ENCODE measurements at places on chromosomes 7 and 10.

DNA sequence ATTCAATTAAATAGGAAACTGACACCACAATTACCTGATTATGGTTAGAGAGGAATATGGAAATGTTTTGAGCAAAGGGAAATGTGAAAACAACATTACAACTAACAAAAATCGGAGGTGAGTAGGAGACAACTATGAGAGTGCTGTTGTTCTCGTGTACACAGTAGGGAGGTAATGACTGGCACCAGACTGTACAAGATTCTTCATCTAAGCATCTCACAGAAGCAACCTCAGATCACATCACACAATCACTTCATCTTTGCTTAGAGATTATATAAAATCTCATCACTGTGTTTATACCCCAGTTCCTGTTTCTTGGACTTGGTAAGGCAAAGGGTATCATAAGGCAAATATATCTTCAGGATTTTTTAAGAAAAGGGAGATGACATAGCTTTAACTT is 14.9 kb downstream of the ABLIM1 start:
- DNase-seq, result no peak

GRCh38 chr10:14601872-14602725 is 172.6 kb downstream of the FAM107B start:
- no peak for DNase-seq

DNA sequence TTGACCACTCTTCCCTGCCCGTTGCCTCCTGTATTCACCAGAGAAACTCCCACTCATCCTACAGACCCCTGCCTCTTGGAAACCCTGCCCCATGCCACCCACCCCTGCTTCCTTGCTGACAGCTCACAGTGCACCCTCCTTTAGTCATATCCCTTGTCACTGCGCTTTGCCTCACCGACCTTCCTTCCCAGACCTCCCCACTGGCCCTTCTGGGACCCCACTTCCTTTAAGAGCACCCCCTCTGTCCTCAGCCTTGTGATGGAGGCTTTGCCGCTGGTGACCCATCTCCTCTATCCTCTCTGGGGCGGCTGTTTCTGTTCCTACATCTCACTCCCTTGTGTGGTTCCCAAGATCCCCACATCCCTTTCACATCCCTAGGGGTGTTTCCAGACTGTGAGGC is 92.8 kb upstream of the ZMIZ1 start:
- DNase-seq, result no peak

- DNase-seq, result peak; percentile 89
These were observed 22.6 kb downstream of the EPDR1 start for GRCh38 chr7:37942934-37943610.

DNA sequence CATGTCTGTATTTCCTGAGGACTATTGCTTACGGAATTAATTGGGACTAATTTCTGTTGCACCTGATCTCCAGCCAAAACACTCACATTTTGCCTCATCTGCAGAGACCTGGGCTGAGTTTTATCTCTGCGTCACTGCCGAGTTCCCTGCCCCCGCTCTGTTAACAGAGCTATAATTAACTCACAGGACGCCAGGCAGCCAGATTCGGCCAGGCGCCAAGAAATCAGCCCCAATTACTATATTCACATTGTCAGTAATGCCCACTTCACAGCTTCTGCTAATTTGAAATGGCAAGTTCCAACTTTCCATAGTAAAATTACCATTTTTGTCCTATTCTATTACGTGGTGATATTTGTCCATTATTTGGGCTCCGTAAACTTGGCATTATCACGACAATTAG is 130.5 kb downstream of the CUX1 start:
- DNase-seq, result peak; percentile 88

DNA sequence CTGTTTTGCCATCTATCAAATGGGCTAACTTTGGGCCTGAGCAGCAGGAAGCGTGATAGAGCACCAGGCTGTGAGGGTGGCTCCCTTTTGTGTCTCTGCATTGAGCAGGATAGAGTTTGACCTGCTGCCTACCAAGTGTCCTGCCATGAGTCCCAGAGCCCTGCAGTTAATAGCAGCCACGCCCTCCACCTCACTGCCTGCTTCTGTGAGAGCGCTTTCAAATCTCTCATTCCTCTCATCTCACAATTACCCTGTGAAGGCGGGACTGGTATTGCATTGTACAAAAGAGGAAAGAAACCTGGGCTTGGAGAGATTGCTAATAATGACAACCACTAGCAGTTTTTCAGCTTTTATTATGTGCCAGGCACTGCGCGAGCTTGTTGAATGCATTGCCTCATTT is 39.9 kb downstream of the UNC5B start:
- no peak for DNase-seq

GRCh38 chr10:113612154-113612553 is 51.7 kb downstream of the NRAP start:
- DNase-seq, result peak; percentile 70

- no peak for DNase-seq
These were observed 102.2 kb upstream of the CTTNBP2 start for GRCh38 chr7:117975476-117975875.

DNA sequence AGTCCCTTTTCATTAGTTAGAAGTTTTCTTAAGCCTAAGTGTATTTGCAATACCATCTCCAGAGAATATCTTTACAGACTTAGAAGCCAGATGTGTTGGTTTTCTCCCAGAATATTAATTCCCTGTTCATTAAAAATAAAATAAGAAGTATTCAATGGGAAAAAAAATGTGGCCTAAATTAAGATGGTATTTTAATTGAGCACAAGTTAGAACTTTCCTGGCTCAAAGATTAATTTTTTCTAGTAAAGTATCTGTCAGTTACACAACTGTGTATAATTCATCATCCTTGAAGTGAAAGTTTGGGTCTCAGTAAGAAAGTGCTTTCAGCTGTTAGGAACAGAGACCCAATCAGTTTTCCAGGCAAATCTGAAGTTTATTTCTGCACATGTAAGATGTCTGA is 1179.5 kb upstream of the C7orf33 start:
- DNase-seq, result no peak

- no peak for DNase-seq
These were observed 39.5 kb downstream of the ADK start for GRCh38 chr10:74190494-74190893.

DNA sequence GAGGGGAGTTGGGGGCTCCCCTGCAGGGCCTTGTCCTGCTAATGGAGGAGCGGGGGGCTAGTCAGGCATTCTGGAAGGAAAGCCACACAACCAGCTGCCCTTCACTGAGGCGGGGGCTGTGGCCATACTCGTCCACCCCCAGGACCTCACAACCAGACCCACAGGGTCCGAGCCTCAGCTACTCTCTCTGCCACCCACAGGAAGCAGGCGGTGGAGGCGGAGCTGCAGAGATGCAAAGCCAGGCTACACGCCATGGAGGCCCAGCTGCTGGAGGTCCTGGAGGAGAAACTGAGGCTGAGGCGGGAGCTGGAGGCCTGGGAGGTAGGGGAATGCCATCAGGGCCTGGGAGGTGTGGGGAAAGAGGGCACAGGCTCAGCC is 3.1 kb downstream of the ABHD11 start:
- no peak for DNase-seq

DNA sequence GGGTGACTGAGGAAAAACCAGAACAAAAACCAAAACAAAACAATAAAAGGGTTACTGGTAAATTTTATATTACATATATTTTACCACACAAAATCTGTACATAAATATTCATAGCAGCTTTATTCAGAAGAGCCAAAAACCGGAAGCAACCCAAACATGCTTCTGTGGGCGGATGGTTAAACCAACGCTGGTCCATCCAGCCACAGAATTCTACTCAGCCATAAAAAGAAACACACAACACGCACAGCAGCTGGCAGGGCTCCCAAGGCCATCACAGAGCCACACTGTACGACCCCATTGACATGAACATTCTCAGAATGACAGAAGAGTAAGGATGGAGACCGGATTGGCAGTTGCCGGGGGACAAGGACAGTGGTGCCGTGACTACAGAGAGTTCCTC is 83.6 kb downstream of the PROSER2 start:
- DNase-seq, result no peak

DNA sequence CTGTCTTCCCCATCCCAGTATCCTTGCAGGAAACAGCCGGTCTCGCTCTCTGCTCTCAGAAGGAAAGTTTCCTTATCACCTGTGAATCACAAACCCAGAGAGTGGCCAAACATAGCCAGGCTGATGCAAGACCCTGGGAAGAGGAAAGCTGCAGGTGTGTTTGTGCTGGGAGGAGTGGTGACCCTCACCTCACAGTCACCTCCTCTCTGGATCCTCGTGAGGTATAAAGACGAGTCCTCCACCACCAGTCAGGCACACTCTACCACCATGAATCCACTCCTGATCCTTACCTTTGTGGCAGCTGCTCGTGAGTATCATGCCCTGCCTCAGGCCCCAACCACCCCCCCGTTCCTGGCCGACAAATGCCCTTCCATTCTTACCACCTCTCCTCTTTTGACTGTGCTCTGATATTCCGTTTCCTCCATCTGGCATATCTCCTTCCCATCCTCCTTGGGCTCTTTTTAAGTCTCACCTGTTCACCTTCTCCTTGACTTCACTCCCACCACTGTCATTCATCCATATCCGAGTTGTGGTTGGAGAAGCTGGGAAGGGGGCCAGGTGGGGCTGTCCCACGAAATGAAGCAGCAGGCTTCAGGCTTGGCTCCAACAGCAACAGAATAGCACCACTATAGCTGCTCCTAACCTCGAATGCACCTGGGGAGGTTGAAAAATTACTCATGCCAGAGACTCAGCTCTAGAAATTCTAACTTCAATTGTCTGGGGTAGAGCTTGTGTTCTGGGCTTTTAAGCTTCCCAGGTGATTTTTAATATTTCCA is at the start of gene PRSS1:
TSS of gene PRSS1 (plus strand) at position 255 of the 776 bp plus-strand sequence. CDS start at position 268, 13 bp downstream.
- DNase-seq, result no peak

DNA sequence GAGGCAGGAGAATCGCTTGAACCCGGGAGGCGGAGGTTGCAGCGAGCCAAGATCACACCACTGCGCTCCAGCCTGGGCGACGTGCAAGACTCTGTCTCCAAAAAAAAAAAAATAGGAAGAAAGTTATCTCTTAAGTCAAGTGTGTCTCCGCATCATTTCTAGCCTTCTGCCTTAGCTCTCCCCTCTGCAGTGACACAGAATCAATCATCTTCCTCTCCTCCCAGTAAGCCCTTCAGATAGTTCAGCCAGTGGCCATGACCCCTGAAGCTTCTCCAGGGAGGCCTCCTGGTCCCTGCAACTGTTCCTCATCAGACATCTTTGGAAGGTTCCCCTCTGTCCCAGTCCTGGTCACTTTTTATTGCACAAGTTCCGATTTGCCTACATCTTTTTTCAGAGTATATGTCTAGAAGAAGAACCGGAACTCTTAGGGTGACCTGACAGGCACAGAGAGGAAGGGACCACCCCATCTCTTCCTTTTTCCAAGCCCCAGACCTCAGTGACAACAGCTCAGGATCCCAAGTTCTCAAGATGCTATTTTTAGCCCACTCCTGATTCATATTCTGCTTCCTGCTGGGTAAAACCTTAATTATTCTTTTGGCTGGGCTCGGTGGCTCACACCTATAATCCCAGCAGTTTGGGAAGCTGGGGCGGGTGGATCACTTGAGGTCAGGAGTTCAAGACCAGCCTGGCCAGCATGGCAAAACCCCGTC is 6.6 kb upstream of the RHBDD2 start:
- DNase-seq, result no peak

DNA sequence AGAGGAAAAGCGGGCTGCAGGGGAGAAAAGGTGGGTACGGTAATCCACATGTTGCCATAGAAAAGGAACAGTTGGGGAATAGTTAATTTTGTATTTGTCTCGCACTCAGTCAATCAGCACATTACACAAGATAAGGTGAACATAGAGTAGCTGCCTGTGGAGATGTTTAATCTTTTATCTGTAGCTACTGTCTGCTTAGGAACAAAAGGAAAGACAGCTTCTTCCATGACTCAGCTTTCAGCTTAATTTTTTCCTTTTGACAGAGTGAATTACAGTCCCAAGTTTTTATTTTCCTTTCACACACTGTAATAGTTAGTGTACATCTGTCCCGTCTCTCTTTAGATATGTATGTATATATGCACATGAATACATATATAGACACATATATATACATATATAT is 39.3 kb upstream of the PODXL start:
- DNase-seq, result no peak

- no peak for DNase-seq
These were observed 108.1 kb downstream of the GNAT3 start for GRCh38 chr7:80403686-80404241.

GRCh38 chr7:31811650-31812461 is 124.8 kb downstream of the PPP1R17 start:
- no peak for DNase-seq

GRCh38 chr7:73987298-73987697 is 40.7 kb upstream of the ELN start:
- DNase-seq, result no peak

DNA sequence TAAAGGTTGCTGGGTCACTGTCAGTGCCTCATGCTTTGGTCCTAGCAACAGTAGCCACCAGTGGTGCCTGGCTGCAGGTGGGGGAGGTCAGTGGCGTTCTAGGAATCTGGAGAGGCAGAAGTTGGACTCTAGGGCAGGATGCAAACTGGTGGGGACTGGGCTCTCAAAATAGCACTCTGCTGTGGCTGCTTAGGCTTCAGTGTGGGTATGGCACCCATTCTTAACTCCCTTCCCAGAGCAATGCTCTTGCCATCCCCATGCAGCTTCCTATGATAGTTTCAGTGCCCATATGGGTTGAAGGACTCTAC is 330.8 kb downstream of the PCDH15 start:
- no peak for DNase-seq

DNA sequence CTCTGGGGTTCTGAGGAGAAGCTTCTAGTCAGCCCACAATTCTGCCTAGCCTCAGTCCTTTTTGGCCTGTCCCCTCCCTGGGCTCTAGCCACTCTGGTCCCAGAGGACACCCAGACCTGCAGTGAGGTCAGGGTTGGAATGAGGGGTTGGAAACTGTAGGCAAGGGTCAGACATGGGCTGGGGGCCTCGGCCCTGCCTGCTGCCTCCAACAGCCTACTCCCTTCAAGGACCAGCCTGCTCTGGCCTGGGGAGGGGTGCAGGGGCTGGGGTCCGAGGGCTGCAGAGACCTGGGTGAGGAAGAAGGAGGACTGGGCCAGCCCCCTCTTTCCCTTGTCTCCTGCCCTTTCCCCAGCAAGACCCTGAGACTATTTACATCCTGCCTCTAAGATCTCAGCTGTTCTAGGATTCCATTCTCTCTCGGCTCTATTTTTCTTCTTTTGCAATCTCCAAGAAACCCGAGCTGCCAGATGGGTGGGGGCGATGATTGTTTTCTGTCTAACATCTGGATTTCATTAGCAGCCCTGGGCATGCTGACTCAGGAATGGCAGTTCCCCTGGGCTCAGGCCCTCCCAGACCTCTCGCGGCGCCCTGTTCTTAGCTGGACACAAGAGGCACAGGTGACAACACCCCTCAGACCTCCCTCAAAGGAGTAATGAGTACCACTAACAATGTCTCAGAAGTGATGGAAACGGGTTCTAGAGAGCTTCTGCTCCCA is 23.1 kb downstream of the ZCCHC24 start:
- DNase-seq, result peak; percentile 70

- DNase-seq, result no peak
These were observed 607 bp upstream of the GGCT start for GRCh38 chr7:30505174-30505697.

DNA sequence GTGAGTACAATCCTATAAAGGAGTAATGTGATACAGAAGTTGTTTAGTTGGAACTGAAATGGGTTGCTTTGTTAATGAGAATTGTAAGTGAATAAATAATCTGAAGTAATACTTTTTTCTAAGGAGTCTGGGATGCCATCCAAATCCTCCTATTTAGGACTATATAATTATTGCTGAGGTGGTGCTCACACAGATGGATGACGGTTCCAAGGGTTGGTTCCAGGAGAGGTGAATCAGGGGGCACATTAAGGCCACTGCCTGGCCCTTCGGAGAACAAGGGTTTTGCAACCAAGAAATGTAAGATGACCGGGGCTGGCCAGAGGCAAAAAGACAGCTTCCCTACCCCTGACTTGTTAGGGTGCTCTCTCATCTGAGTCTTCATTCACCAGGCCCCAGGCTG is 352.7 kb downstream of the PHTF2 start:
- DNase-seq, result no peak

- DNase-seq, result no peak
These were observed 182.5 kb downstream of the SKAP2 start for GRCh38 chr7:26681819-26682418.

All from left ventricle myocardium superior (tissue), 1 donor.